ENCODE measurements at places on chromosomes 2 and 18.

DNA sequence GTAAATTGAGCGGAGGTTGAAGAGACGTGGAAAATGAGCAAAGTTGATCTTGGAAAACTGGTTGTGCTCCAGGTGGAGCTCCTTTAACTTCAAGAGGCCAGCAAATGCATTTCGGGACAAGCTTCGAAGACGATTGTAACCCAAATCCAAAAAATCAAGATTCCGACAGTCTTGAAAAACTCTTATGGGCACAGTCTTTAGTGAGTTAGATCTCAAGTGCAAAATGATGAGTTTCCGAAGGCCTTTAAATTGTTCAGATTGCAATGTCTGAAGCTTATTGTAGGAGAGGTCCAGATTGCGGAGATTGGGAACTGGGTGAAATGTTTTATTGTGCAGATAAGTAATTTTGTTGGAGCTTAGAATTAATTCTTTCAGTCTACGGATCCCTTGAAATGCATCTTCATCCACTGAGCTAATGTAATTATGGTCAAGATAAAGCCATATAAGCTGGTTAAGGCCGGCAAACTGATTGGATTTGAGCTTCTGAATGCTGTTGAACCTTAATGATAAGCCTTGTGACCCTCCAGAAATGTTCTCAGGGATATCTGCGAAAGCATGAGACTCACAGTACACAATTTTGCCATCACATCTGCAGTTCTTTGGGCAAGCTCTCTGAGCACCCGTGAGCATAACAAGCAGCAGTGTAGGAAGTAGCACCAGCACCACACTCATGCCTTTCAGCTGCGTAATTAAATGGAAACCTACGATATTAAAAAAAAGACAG is 2.9 kb downstream of the LRRTM4 start:
- DNase-seq, result no peak

GRCh38 chr2:59425247-59425646 is 1128.2 kb downstream of the BCL11A start:
- DNase-seq, result no peak

DNA sequence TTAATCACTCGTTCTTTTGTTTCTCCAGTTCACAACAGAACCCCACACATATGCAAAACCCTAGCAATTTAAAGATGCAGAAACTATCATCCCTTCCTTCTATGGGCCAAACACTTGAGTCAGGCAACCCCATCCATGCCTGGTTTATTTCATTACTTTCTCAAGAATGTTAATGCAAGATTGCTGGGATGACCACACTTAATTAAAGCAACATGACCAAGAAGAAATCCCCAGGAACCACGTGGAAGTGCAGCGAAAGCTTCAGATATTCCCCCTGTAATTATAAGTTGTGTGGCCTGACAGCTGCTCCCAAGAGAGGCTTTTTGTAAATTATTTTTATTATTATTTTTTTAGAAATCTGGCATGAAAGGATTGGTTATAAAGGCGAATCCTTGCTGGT is 246.2 kb upstream of the ID2 start:
- no peak for DNase-seq

DNA sequence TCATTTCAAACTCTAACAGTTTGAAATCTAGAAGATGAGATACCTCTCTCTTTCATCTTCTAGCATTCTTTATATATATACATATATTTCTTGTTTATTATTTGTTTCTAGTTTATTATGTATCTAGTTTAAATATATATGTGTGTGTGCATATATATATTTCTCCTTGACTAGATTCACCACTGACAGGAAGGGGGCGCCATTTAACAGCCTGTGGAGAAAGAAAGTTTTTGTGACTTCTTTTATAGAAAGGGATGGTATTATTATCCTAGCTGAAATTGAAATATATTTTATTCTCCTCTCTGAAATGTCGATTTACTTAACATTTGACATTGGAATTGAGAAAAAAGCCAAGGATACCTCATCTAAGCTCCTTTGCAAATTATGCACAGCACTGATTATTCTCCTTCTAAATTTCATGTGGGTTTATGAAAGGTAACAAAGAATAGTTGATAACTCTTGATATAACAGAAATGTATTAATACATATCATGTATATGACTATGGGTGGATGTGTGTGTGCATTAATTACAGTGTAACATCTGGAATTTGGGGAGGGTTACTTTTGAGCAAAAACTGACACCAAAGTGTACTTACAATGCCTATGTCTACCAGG is 160.7 kb upstream of the NT5C1B start:
- peak; percentile 42 for DNase-seq

DNA sequence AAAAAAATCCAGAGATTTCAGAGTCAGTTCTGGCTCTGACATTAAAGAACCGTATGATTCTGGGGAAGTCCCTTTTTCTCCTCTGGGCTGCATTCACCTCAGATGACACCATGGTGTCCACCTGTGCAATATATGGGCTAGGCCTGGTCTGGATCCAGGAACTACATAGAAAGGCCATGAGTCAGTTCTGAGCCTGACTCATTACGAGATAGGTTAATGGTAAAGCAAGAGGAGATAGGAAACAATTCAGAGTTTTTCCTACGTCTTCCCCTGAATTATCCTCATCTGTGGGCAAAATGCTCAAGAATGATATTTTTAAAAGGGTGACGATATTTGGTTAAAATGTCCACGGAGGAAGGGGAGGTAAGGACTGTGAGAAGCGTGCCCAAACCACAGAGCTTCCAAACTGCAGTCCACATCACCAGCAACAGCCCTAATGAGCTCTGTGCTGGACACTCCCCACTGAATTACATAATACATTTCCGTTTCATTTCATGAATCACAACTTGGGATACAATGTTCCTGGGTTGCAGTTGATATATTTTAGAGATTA is 180.1 kb upstream of the OSR1 start:
- no peak for DNase-seq

- DNase-seq, result no peak
Measured at GRCh38 chr2:25229279-25230197, 61.2 kb upstream of the POMC start.

GRCh38 chr2:174350593-174351181 is 15.9 kb downstream of the SP9 start:
- no peak for DNase-seq

DNA sequence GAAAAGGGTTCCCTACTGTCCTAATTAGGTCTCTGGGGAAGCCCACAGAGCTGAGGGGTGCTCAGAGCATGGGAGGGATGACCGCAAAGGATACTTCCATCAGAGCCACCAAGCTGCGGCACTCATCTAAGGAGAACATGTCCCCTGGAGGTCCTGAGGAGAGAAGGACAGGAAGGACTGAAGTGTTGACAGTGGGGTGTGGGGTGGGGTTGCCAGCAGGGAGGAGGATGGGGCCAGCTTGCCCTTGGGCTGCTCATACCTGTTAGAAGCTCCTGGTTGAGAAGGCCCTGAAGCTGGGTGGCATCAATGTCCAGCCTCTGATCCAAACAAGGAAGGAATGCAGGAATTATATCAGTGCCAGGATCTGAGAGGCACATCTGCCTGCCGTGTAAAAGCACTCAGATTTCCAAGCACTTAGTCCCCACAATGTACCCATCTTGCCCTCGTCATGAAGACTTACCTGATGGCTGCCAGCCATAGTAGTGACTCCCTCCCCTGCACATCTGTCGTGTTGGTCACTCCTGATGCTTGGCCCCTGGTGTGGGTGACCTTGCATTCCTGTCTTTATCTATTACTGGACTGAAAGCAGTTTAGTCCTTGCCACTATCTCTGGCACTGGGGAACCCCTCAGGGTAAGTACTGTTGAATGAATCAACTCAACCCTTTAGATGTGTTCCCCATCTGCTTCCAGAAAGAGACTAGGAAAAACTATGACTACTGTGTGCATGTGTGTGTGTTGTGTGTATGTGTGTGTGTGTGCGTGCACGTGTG is 68.9 kb downstream of the CAPN13 start:
- DNase-seq, result no peak

DNA sequence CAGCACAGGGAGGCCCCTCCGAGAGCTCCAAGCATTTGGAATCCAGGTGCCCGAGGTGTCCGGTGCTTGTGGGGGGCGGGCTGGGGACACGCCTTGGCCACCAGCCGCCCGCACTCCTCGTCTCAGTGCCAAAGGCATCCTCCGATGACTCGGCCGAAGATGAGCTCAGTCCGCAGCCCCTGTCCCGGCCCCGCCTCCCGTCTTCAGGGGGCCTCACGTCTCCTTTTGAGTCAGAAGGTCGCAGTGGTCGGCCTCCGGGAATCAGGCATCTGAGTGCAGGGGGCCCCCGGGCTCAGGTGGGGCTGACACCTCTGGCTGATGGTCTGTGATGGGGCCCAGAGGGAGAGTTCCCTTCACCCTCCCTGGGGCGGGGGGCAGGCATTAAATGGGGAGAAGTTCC is 74.8 kb downstream of the NFATC1 start:
- no peak for DNase-seq

DNA sequence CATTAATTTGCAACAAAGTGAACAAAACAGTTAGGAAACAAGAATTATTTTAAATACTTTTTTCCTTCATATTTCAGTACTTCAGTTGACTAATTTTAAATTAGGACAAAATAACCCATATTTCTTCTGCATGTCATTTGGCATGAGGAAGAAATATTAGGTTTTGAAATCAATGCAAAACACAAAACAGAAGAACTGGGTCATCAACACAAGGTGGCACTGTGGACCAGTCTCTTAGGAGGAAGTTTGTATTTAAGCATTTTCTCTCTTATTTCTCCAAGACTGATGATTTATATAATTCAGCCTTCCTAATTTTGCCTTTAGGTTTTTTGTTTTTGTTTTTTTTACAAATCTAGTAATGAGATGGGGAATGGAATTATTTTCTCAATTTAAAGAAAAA is 352.8 kb upstream of the KCNH7 start:
- no peak for DNase-seq

GRCh38 chr2:168355779-168356476 is 100.1 kb upstream of the CERS6 start:
- no peak for DNase-seq

DNA sequence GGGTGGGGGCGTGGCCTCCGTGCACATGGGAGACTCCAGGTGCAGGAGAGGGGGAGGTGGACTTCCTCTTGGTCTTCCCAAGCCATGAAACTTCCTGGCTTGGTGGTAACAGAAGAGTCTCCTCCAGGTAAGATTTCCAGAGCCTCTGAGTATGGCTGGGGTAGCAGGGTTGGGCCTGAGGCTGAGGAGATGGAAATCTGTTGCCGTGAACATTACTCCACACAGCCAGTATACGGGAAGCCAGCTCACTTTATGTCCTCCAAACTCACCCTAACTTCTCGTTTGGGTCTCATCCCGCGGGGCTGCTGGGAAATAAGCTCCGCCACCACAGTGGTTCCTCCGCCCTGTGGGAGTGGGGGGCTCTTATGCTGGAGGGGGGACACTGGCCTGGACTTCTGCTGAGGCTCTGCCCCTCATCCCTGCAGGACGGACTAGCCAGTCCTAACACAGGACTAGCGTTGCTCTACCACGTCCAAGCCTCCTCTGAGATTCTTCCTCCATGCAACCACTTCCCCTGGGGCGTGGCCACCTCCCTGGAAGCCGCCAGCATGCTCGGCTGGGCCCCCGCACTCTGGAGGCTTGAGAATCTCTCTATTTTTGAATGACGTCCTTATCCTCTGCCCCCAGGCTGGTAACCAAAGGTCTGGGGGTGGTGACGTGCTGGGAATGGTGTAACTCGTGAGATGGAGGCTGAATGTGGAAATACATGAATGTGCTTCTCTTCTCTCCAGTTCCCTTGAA is 777 bp upstream of the RAB17 start:
- DNase-seq, result no peak

GRCh38 chr18:5964996-5965395 is 69.7 kb upstream of the TMEM200C start:
- no peak for DNase-seq

GRCh38 chr2:224175538-224175937 is 136.5 kb upstream of the SERPINE2 start:
- no peak for DNase-seq

DNA sequence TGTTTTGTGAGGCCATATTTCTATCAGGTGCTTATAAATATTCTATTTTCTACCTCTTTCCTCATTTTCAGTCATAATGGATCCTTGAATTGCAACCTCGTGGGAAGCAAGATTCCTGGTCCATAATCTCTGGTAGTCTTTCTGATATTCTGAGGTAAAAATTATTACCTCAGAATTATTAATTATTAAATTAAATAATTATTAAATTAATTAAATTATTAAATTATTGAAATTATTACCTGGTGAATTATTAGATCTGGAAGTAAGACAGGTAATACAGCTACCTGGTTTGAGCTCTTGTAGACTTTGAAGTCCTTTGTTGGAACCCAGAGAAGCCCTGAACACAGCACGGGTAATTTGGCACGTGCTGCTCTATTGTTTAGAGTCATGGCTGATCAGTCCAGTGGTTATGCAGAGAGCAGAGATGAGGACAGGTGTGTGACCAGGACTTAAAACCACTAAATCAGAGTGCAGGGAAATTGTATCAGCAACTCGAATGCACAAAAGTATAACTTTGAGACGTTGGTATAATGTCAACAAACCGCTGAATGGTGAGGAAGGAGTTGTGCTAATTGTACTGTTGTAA is 46.8 kb upstream of the PTPRM start:
- DNase-seq, result peak; percentile 69

DNA sequence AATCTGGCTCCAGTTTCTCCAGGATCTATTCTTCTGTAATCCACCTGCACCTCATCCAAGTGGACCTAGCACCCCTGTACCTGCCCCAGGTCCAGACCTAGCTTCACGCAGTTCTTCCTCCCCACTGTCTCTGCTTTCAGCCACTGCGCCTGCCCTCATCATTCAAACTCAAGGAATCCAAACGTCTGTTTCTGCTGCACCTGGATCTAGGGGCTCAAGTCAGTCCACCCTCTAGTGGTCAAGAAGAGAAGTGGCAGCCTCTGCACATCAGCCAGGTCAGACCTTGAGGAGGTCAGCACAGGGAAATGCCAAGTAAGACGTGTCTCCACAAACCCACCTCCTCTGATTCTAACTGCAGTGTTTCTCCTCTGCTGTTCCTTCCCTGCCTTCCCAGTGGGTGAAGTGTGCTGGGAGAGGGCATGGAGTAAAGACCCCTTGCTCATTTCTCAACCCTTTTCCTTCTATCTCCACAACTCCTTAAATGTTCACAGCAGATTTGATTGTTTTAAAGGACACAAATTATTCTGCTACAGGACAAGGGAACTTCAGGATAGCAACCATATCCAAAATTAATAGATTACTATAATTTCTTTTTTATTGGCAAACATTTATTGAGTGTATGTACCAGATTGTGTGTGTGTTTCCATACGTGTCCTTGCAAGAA is 8.6 kb upstream of the RNF152 start:
- DNase-seq, result no peak

- DNase-seq, result no peak
Measured at GRCh38 chr18:40925071-40925541, 1029.9 kb upstream of the PIK3C3 start.

- DNase-seq, result no peak
Measured at GRCh38 chr2:226048611-226049010, 649.1 kb downstream of the NYAP2 start.

Data from NCI-H187 (cell line).